ENCODE measurements at places on chromosomes 1 and 21.

DNA sequence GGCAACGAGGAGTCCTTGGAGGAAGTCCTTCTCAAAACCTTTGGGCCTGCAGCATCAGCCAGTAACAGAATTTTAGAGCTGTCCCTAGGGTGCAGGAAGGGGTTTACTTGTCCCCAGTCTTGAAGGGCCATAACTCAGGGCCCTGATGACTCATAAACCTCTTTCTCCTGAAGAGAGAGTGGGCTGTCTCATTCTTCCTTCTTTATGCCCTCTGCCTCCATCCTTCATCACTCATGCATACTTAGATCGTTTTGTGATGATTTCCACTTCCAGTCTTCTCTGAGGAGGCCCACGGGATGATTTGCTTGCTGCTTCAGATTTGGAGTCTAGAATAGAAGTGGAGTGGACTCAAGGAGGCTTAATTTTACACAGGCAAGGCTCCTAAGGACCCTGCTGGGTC lies 60.2 kb downstream of the NDUFS5 start:
- no peak for DNase-seq

GRCh38 chr1:41608211-41608610 lies 123.7 kb upstream of the EDN2 start:
- DNase-seq: no peak

DNA sequence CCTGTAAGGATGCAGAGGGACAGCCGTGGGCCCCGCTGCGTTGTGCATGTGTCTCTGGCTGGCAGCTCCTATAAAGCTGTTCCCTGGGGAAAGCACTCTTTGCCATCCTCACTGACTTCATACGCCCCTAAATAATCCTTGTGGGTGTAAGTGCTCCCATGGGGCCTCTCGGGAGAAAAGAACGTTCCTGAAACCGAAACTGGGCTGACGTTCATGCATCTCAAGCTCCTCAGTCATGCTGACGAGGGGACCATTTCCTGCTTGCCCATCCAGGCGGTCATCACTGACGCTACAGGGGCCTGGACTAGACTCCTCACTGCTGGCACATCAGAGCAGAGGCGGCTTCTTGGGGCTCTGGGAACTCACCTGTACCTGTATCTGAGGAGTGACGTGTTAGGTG lies 73.1 kb upstream of the USP24 start:
- no peak for DNase-seq

- DNase-seq: no peak
Observed at GRCh38 chr1:99548943-99549605, 96.8 kb upstream of the PALMD start.

DNA sequence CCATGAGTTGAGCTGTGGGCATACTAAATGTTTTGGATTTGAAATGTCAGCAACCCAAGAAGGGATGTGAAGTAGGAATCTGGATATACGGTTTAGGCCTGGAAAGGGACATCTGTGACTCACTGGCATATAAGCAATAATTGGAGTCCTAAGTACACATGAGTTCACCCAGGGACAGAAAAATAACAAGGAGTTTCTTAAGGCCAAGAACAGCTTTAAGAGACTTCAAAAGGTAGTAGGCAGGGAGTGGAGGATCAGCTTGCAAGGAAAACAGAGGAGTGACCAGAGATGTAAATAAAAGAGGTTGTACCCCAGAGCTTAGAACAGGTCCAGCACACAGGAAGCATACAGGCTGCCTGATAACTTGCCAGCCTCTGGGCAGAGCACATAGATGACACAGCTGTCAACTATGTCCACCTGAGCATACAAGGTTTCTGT lies 28.1 kb downstream of the TMEM50B start:
- no peak for DNase-seq

All from neuronal stem cell (in vitro differentiated cells).